ENCODE measurements at places on chromosomes 2 and 18.

GRCh38 chr2:217434180-217434975, 568.4 kb downstream of the TNS1 start:
- peak; percentile 89 for DNase-seq

DNA sequence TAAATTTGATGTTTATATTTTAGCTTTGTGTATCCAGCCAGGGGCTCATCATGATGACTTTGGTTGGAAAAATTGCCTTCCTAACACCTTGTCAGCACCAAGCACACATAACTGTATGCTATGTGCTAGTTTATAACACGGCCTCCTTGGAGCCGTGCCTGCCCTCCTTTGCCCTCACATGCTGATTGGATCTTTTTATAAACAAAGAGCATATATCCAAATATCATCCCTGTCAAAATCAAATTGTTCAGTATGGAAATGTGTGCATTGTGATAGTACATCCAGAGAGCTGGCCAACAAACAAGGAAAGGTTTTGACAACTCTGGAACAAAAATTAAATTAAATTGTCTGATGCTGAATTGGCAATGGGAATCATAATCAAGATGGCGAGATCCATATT, 241.5 kb downstream of the DCDC2C start:
- no peak for DNase-seq

DNA sequence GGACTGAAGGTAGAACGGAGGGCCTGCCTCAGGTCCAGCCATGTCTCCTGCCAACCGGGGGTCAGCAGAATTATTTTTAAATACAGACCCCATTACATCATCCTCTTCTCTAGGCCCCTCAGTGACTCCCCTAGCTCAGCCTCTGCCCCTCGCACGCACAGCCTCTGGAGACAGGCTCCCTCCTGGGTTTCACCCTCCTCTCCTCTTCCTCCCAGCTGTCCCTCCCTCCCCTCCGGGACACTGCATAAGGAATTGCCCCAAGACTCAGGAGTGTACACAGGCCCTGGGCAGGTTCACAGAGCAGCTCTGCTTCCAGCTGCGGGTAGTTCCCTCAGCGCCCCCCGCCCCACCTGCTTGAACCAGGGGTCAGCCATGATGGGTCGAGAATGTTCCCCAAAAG, 520.2 kb upstream of the MYT1L start:
- no peak for DNase-seq

- no peak for DNase-seq
Observed at GRCh38 chr2:187982668-187983067, 309.0 kb upstream of the GULP1 start.

GRCh38 chr2:101175991-101176390, 24.8 kb upstream of the TBC1D8 start:
- no peak for DNase-seq

DNA sequence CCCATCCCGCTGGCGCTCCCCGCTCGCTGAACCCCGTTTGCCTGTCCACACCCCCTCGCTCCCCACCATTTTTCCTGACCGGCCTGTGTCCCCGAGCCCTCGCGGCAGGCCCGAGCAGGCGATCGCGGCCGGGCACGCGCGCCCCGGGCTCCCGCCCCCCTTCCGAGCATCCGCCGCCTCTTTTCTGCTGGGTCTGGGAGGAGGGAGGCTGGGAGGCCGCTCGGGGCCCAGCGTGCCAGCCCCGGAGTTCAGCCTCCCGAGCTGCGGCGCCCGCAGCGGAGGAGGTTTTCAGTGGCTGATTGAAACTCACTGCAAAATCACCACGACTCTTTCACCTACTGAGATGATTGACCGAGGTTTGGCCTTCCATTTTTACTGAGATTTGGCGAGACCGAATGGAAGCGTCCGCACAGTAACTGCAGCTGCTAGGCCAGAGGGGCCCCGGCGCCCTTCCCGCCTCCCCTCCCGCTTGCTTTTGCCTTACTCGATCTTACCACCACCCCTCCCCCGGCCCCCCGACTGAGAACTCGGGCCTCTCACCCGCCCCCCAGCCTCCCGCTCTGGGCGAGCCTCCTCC, 4.8 kb downstream of the SOX11 start:
- no peak for DNase-seq

DNA sequence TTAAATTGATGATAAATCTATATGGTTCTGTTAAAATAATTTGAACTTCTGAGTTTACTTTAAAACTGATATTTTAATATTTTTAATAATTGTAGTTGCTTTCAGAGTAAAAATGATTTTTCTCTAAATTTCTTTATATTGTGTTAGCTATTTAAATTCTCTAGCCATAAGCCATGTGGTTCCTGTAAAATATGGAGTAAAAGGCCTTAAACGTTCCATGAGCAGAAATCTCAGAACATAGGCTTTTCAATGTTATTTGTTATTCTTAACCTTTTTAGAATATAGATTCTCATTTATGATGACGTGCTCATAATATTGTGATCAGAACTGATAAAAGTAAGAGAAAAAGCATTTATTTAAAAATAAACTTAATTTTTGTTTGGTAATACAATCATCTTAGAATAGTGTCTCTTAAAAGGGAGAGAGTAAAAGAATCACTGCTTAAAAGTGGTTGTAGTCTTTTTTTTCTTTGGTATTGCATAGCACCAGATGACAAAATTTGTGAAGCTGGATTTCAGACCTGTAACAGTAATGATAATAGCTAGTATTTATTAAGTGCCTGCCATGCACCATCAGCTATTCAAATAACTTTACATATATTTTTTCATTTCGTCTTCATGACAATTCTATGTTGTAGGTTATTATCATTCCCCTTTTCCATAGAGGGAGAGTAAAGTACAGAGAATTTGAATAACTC, 2.7 kb downstream of the BMPR2 start:
- no peak for DNase-seq

DNA sequence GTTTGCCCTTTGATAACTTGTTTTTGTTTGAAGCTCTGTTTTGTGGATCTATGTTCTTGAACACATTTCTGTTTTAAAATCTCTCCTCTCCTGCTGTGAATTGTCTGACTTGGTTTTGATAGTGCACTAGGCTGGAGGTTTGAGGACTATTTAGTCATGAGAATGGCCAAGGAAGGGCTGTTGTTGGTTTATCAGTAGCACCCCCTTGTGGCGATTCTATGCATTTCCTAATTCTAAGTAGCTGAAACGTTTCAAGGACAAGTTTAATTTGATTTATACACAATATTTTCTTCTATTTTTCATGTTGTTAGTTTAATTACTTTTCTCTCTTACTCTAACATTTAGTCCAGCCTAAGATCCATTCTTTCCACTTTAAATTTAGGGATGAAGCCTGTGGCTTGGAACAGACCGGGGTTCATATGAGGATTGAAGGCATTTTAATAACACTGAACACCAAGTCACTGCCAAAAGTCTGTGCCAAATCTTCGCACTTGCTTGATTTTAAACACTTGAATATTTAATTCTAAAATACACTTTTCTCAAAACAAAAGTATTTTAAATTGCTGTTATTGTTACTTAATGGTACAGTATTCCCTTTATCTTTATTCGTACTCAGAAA, 166.0 kb downstream of the SOCS6 start:
- DNase-seq = no peak

DNA sequence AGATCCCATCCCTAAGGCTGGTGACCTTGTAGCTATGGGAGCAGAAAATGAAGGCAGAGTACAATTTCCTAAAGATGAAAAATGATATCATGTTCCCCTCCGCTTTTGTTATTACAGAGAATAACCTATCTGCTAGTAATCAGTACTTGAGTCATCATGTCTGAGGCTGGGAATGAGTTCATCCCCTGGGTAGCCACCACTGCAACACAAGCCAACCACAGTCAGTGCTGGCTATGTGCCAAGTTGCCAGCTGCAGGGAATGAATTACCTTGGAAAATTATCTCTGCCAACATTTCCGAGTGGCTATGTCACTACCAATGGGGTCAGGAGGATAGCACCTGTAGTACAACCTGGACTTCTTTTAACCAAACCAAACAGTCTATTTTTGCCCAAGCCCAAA, 1094.7 kb upstream of the DDX18 start:
- DNase-seq = no peak

- DNase-seq = no peak
Observed at GRCh38 chr2:51158251-51158650, 126.3 kb upstream of the NRXN1 start.

DNA sequence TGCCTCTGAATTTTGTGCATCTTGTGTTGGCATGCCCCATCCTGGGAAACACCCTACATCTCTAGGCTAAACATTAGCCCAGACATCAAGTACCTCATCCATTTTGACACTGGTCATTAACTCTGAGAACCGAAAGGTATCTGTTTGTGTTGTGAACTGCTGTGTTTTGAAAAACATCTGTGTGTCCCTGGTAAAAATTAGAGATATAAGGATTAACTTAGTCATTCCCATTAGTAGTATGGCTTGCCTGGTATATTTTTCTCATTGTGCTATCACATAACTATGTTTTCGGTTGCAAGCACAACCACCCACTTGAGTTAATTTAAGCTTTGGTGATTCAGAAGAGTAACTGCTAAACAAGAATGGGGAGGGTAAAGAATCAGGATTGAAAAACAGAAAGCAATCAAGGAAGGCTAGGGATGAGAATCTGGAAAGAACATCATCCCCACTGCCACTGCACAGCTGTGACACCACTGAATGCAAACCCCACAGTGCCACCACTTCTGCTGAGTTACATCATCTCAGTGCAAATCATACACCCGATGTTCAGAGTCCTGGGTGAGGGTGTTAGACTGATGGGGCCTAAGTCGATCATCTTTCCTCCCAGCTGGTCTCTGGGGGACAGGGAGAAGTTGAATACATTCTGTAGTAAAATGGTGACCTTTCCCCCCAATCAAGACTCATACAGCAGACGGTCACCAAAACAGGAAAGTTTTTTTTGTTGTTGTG, 234.0 kb downstream of the EPHA4 start:
- DNase-seq = no peak

DNA sequence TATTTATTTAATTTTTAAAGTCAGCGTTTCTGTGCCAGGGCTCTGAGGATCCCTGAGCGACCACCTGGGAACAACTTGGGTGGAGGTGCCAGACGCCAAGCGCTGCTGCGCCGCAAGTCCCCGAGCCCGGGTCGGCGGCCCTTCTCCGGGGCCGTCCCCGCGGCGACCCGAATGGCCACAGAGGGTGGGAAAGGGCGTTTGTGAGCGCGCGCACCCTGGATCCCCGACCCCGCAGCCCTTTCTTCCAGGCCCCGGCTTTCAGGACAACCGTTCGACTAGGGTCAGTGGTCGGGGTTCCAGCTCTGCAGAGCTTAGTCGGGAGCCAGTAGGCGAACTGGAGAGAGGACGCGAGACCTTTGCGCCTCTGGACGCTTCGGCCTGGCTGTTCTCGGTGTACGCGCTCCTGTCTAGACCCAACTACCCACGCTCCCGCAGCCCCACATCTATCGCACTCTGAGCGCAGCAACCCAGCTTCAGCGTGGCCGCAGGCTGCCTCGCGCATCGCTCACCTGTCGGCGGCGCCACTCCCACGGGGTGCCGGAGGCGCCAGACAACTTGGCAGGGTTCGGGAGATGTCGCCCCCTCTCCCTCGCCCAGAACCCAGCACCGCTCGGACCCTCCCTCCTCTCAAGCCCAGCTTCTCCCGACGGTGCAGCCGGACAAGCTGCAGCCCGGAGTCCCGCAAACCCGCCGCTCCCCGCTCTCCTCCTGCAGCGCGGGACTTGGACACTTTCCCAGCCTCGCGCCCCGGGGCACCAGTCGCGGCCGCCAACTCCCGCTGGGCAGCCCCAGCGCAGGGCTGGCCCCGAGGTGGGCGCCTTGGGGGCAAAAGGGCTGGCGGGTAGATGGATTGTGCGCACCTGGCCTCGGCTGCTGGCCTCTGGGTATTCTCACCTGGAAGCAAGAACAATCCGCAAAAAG, 758 bp downstream of the LYPD1 start:
- no peak for DNase-seq

GRCh38 chr18:43876748-43877147, 599.5 kb upstream of the SYT4 start:
- no peak for DNase-seq

DNA sequence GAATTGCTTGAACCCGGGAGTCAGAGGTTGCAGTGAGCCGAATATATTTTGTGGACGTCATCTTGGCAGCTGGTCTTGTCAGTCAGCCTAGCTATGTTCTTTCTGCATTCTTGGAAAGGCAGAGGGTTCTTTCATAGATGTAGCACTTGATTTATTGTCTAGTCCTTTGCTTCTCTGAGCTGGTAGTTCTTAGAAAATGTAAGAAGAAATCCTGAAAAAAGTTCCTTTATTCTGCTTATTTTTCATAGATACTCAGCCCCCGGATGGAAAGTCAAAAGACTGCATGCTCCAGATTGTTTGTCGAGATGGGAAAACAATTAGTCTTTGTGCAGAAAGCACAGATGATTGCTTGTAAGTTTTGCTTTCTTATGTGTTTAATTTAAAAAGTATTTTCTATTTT, 21.3 kb downstream of the PLEKHB2 start:
- no peak for DNase-seq

DNA sequence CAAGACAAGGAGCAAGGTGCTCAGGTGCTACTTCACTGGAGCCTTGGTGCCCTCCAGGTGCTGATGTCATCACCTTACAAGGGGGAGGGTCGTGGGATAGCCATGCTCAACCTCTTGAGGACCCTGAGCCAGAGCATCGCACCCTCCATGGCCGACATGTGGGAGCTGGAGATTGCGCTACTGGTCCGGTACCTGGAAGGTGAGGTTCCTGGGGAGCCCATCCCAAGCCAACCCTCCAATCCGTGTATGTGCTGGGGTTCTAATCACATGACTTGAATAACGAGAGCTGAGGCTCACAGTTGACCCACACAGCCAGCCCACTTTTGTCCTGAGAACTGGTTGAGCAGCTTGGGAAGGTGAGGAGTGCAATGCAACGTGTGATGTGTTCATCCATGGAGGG, 25.9 kb downstream of the MROH2A start:
- peak; percentile 45 for DNase-seq

DNA sequence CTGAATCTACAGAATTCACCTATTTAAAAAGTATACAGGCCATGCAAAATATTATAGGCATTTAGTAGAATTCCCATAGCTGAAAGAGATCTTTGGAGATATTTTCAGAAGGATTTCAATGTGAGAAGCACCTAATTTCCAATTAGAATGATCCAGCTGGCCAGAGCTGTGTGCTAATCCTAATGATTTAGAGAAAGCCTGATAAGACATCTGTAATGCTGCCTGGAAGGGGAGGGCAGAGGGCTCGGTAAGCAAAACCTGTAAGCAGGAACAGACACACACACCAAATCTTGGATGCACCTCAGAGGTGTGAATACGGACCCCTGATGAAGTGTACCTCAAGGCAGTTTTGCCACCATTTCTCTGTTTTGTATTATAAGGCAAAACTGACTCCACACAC, 14.0 kb downstream of the SERTAD2 start:
- DNase-seq = no peak

DNA sequence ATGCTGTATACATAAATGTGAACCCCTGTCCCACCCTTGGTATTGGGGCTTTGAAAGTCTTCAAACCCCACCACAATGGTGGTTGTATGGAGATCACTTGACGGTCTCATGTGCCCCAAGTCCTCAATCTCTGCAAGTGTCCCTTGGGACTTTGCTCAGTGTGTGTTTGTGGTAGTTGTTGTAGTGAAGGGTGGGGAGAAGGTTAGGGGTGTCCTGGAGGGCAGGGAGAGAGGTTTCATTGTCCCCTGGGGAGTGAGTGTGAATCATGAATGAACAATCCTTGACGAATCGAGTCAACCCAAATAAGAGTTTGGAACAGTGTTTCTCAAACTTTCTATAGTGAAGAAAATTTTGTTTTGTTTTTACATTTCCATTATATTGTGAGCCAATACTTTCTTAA, 28.1 kb downstream of the COL4A3 start:
- DNase-seq = no peak
